ENCODE measurements at places on chromosomes 13 and 19.
A peak's percentile ranks its signal among the peaks of the same experiment; 100 is the strongest.

- DNase-seq: no peak
Observed at GRCh38 chr13:25945596-25945995, 106.2 kb downstream of the SHISA2 start.

DNA sequence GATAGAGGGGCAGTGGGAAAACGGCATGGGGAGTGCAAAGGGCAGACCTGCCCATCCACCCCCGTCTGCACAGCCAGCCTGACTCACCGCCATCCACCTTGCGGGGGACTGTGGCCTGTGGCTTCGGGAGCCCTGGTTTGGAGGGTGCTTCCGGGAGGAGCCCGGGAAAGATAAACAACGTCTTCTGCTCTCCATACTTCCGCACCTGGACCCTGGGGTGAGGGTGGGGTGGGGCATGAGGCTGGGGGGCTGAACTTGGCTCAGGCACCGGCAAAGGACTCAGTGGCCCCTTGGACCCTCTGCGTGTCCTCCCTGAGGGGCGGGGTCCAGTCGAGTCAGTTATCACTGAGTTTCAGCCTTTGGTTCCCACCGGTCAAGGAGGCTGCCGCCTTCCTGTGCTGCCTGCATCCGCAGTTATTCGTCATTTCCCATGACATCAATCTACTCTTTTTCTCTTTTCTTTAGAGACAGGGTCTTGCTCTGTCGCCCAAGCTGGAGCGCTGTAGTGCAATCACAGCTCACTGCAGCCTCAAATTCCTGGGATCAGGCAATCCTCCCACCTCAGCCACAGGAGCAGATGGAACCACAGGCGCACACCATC is 3.2 kb downstream of the GPR108 start:
- DNase-seq: no peak

- DNase-seq: peak; percentile 56
Observed at GRCh38 chr19:19627621-19628500, at the start of gene LPAR2. Gene LPAR2, minus strand, starts transcription at chr19:19628220. Its CDS starts 945 bp downstream, at chr19:19627275.

DNA sequence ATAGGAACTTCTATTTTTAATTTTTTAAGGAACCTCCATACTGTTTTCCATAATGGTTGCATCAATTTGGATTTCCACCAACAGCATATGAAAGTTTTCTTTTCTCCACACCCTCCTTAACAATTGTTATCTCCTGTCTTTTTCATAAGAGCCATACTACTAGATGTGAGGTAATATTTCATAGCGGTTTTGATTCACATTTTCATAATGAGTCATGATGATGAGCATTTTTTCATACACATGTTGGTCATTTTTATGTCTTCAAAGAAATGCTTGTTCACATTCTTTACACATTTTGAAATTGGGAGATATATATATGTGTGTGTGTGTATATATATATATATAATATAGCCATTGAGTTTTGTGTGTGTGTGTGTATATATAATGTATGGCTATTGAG is 420.3 kb upstream of the PCDH9 start:
- no peak for DNase-seq

DNA sequence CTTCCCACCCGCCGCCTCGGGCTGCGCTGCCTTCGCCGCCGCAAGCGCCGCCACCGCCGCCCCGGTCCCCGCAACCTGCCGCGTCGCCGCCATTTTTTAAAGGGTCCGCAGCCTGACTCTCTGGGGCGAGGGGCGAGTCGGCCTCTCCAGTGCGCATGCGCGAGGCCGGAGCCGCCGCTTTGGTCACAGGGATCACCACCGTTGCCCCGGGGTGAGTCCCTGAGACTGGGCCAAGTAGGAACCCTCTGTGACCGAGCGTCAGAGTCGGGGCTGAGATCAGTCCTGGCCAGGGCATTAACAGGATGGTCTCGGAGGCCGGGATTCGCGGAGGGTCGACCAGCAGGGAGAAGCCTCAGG is 42.6 kb downstream of the ZNF146 start:
- DNase-seq: no peak

- DNase-seq: no peak
Observed at GRCh38 chr19:15404780-15405211, 14.0 kb downstream of the AKAP8L start.

DNA sequence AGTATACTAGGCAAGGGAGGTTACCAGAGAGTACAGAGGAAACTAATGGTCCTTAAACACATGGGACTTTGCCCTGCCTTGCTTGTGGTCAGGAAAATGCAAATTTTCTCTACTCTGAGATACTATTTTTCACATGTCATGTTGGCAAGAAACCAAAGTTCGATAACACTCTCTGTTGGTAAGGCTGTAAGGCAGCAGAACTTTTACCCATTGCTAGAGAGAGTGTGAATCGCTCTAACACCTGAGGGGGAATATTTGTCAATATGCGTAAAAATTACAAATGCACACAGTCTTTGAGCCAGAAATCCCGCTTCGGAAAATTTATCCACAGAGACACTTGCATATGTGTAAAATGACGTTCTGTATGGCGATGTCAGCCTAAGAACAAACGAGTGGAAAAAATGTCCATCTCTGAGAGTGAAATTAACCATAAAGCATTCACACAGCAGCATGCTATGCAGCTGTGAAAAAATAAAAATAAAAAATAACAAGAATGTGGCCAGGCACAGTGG is 9.5 kb upstream of the RFX1 start:
- DNase-seq: no peak

GRCh38 chr19:44892932-44893331 is 1.9 kb downstream of the TOMM40 start:
- no peak for DNase-seq

DNA sequence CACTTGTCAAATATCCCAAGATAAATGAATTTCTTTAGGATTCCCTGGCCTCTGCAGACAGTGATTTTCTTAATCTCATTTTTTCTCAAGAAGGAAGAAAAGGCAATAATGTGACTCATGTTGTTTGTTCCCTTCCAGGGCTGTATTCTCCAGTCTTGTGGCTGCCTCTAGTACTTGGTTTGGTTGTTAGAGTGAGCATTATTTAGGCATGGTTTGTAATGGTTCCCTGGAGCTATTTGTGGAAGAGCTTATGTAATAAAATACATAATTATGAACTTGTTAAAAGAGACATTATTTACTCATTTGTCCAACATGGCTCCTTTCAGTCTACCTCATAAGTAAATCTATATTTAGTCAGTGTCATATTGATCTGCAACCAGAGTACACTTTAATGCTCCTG is 270.4 kb downstream of the DCT start:
- no peak for DNase-seq

DNA sequence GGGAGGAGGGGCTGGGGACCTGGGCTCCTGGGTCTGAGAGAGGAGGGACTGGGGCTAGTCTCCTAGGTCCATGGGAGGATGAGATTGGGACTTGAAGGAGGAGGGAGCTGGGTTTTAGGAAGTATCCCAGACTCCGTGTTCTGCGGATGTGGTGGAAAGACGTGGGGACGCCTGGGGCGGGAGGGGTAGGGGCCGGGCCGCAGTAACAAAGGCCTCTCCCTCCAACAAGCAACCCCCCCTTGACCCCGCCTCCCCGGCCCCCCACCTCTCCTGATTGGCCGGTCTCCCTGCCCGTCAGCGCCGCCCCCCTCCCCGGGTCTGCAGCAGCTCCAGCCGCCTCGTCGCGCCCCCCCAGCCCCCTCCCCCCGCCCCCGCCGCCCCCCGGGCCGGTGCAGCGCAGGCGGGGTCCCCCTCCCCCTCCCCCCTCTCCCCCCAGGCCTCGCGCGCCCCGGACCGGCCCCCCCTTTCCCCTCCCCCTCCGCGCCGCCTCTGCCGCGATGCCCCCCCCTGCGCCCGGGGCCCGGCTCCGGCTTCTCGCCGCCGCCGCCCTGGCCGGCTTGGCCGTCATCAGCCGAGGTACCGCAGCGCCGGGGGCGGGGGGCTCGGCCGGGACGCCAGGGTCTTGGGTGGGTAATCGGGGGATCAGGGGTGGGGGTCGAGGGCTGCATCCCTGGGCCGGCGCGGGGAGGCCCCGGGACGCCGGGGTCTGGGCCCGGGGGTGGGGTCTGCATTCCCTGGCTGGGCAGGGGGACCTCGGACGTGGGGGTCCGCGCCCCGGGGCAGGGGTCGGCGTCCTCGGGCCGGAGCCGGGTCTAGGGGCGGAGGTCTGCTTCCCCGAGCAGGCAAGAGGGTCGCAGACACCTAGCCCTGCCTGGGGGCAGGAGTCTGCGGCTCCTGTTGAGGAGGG is at the start of gene IGLON5:
TSS of gene IGLON5 (plus strand) at position 294 of the 907 bp plus-strand sequence. CDS start at position 498, 204 bp downstream.
- DNase-seq: no peak

GRCh38 chr19:54464630-54465425 is 1.2 kb upstream of the LENG9 start:
- peak; percentile 80 for DNase-seq

- no peak for DNase-seq
Observed at GRCh38 chr19:55248704-55249103, 10.1 kb downstream of the PPP6R1 start.

- no peak for DNase-seq
Observed at GRCh38 chr13:19861762-19862161, 1.7 kb downstream of the ZMYM5 start.

GRCh38 chr19:39144290-39145071 is 18.9 kb downstream of the PAK4 start:
- DNase-seq: no peak

DNA sequence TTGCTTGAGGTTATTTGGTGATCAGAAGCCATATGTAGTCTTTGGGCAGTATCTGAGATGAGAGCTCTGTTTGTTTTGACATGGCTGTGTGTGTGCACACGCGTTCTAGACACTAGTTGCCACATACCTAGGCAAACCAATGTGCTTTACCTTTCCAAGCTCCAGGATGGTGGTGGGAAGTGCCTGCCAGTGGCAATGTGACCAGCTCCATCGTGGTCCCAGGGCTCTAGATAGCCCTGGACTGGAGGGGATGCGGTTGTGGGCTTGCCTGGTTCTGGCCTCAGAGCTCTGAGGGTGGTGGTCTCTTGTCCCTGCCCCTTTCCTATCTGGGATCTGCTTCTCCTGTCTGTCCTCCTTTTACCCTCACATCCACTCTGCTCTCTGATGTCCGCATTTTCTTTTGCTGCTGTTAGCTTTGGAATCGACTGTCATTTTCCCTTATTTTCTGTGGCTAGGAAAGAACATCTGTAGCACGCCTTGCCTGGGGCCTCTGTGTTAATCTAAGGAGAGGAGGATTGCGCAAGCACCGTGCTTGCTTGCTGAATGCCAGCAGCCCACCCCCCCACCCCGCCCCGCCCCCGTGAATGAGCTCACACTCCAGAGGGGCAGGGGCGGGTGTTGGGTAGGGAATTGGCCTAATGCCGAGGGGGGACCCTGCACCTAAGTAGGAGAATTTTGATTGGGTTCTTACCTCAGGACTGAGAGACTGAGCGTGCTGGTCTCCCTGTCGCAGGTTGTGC is 89.5 kb downstream of the ARHGEF7 start:
- DNase-seq: no peak

DNA sequence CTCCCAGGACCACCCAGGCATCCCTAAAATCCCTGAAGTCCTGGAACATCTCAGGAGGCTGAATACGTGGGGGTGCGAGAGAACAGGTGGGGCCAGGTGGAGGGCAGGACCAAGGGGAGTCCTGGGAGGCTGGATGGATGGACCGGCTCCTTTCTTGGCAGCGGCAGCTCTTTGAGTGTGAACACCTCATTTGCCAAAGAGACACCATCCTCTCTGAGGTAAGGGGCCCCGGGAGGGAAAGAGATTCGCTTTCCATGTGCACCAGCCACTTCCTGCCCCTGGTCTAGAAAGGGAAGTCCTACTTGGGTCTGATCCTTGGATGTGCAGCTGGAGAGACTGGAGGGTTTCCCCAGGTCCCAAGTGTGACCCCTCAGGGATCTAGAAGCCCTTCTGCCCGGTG is 16.2 kb downstream of the PTH2 start:
- DNase-seq: no peak
